ENCODE measurements at places on chromosomes 3 and 15. TPM values are rescaled to one million over a fixed set of nuclear protein-coding genes. Genes with fewer than 3 reads are reported as not detected.

CACNA1D gene
- 0.10 TPM for total RNA-seq

GPR62 gene
- not detected for total RNA-seq

SPINT1 gene
- 10.0 TPM for total RNA-seq

GDPGP1 gene
- total RNA-seq = 7.6 TPM

RBPMS2 gene
- not detected for total RNA-seq

FAM131A gene
- 4.1 TPM for total RNA-seq

GALNT15 gene
- 0.35 TPM for total RNA-seq

GPR160 gene
- 13.2 TPM for total RNA-seq

ADIPOQ gene
- total RNA-seq = not detected

GRAMD1C gene
- 2.1 TPM for total RNA-seq

- DNase-seq = no peak
These were observed 41.7 kb downstream of the RAB27A start for GRCh38 chr15:55247766-55248427.

DNA sequence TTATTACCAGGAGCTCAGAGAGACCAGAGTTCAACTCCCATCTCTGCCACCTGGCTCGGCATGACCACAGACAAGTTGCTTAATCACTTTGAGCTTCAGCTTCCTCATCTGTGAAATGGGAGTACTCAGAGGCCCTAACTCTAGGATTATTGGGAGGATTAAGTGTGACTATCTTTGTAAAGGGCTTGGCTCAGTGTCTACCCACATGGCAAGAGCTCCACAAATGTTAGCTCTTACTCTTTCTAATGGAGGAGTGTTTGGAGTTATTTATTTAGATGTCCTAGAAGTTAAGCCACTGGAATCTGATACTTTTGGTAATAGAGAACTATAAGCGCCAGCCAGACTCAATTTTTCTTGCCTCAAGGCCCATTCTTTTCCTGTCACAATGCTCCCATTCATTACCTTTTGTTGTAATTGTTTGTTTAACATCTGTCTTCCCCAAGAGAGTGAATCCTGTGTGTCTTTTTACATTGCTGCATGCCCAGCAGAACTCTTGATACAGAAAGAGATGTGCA is 12.3 kb upstream of the LMCD1 start:
- no peak for DNase-seq

DNA sequence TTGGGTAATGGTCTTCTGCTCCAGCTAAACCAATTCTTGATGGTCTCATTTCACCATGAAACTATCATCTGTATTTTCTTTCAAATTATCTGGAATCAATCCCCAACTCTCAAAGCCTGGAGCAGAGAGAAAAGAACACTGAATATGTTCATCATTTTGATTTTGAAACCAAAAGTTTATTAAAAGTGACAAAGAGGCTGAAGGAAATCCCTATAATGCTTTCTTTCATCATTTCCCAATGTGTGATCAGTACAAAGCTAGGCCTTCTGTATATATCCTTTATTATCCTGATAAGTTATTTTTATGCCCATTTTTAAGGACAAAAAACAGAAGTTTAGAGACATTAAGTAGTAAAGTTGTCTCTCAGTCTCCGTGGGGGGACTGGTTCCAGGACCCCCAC is 50.1 kb upstream of the MBNL1 start:
- DNase-seq = no peak

GRCh38 chr3:47082519-47082918 is 81.4 kb downstream of the SETD2 start:
- no peak for DNase-seq

- DNase-seq = no peak
These were observed 28.7 kb downstream of the ULK4 start for GRCh38 chr3:41933154-41933676.

DNA sequence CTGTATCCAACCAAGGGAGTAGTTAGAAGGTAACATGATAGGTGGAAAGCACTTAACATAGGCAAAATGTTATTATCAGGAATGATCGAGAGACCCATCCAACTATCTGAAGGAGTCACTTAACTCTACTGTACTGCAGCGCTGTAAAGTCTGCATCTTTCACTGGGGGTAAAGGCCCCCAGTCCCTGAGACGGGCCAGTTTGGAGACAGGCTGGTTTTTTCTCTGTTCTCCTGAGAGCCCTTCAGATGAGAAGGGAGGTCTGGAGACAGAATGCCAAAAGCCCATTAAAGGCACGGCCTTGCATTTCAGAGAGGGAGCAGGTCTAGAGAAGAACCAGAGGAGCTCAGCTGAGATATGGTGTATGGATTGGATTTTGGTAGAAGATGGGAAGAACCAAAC is 71.3 kb upstream of the CGNL1 start:
- DNase-seq = no peak

- DNase-seq = no peak
These were observed 79.1 kb upstream of the FAN1 start for GRCh38 chr15:30824518-30825195.

- DNase-seq = no peak
These were observed 27.7 kb upstream of the CLDN16 start for GRCh38 chr3:190360228-190360627.

GRCh38 chr15:81992523-81992922 is 53.3 kb downstream of the MEX3B start:
- no peak for DNase-seq

GRCh38 chr3:183298701-183299153 is 45.7 kb downstream of the B3GNT5 start:
- no peak for DNase-seq

DNA sequence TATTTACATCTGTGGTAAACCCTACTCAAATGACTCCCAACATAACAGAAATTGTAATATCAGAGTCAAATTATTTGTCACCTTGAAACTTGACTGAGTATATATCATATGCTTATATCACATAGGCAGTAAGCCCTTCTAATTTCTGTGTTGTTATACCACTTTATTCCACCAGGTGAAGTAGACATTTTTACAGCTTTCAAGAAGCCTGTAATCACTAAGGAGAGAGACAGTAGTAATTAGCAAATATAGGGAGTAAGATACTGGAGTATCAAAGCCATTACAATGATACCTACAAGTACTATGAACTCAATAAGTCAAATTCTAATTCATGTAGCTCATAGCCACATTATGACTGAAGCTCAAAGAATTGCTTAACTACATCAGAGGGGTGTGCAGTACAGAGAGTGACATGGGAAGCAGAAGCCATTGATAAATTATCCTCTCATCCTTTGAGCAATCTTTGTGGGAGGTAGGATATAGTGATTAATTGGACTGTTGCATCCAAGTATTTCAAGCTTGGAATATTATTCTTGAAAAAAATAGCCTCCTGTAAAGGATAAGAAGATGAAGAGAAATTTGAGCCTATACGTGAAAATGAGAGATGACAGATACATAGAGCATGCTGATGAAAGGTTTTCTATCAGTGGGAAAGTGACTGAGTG is 1005.9 kb downstream of the ZPLD1 start:
- DNase-seq = no peak

GRCh38 chr3:39347586-39347876 is 18.0 kb downstream of the CCR8 start:
- DNase-seq = no peak
